Activated naive CD4-positive, alpha-beta T cell treated with anti-CD3 and anti-CD28 coated beads, Interleukin-2, amount 50 U/mL, for 72 hours (primary cell): ENCODE measurements at places on chromosomes 7 and 10. TPM values are rescaled to one million over a fixed set of nuclear protein-coding genes. Genes with fewer than 3 reads are reported as not detected.
A peak's percentile ranks its signal among the peaks of the same experiment; 100 is the strongest.

DNA sequence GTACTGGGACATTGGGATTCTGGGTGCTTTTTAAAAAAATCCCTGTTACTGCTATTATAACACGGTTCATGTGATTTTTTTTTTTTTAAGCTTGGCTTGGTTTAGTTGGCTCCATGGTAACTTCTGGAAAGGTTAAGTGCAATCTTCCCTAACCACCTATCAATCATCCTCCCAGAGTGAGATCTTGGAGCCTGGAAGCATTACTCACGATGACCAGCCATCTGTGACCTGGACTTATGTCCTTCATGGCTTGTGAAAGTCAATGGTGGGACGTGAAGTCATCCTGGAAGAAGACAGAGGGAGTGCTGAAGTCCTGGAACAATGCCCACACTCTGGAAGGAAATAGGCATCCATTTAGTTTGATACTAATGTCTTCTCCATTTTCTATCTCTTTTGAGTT, 135.5 kb upstream of the FRMD4A start:
- no peak for DNase-seq

DNA sequence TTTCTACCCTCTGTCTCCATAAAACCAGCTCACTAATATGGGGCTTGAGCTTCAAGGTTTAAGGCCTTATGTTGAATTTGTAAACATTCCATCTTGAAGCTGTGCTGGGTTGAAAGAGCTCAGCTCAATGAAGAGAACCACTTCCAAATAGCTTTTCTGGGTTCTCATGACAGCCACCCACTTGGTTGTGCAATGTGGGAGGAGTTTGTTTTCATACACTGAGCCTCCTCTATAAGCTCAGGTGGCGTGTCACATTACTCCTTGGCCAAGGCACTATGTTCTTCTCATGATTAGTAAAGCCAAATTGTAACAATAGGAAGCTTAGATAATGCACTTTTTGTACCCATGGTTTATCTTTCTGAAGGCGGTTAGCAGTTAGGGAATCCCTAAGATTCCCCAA, 265.6 kb downstream of the PTEN start:
- DNase-seq = no peak

GRCh38 chr7:54814401-54814800, 55.4 kb upstream of the SEC61G start:
- DNase-seq = no peak

PKD2L1 gene
- total RNA-seq = 0.10 TPM

DNA sequence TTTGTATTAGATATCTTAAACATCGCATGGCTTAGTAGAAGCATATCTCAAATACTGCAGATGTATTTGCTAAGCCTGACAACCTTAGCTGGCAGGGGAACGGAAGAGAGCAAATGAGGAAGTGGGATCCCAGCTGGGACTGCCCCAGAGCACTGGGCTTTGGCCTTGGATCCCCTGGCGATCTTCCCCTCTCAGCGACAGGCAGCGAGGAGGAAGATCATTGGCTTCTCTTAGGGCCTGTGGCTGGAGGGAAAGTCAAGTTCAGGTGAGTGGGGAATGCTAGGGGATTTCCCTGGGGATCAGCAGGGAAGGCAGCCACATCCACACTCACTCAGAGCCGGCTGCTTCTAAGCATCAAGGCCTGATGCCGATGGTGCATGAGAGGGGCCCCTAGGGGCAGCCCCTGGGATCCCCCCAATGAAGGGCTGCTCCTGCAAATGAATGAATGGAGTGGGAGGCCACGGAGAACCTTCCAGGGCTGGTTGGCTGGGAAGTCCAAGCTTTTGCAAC, 42.0 kb downstream of the LYZL2 start:
- DNase-seq = no peak

GRCh38 chr10:132482090-132482800, 55.3 kb upstream of the INPP5A start:
- no peak for DNase-seq

GJC3 gene
- 0.89 TPM for total RNA-seq

GRCh38 chr10:11058965-11059364, 41.3 kb downstream of the CELF2 start:
- no peak for DNase-seq

DNA sequence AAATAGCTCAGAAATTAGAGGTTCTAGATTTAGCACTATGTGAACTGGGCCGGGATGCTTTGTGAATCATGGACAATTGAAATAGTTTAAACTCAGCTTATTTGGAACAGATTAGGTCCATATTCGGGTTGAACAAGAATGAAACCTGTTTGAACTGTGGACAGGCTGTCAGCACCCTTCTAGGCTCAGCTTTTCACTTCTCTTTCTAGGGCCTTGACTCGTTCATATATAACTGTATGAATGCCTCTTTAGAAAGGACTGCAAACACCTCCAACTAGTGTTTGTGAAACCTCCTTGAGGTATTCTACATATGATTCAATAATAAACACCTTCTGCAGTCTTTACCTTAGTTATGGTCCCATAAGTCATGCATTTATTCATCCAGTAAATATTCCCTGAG, 115.6 kb downstream of the REEP3 start:
- no peak for DNase-seq

GRCh38 chr7:135207406-135208101, 3.8 kb downstream of the WDR91 start:
- DNase-seq = peak; percentile 43

AMZ1 gene
- total RNA-seq = 0.06 TPM

VPS37D gene
- total RNA-seq = 0.95 TPM

GPR158 gene
- total RNA-seq = not detected

DNA sequence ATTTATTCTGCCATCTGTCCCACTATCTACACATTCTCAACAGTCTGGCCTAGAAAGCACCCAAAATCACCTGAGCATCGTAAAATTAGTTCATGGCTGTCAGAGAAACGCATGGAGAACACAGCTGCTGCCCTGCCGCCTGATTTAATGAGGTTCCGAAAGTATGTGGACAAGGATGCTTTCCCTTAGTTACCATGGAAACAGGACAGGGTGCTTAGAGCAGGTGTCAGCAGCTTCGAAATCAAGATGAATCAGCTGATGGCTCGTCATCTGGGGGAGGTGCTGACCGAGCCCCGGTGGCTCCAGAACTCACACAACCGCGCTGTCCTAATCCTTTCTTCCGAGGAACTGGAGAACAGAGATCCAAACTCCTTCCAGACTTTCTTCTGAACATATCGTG, 151.5 kb downstream of the TEX36 start:
- DNase-seq = no peak

- no peak for DNase-seq
These were observed 1.5 kb upstream of the HTR7 start for GRCh38 chr10:90859321-90859751.

DNA sequence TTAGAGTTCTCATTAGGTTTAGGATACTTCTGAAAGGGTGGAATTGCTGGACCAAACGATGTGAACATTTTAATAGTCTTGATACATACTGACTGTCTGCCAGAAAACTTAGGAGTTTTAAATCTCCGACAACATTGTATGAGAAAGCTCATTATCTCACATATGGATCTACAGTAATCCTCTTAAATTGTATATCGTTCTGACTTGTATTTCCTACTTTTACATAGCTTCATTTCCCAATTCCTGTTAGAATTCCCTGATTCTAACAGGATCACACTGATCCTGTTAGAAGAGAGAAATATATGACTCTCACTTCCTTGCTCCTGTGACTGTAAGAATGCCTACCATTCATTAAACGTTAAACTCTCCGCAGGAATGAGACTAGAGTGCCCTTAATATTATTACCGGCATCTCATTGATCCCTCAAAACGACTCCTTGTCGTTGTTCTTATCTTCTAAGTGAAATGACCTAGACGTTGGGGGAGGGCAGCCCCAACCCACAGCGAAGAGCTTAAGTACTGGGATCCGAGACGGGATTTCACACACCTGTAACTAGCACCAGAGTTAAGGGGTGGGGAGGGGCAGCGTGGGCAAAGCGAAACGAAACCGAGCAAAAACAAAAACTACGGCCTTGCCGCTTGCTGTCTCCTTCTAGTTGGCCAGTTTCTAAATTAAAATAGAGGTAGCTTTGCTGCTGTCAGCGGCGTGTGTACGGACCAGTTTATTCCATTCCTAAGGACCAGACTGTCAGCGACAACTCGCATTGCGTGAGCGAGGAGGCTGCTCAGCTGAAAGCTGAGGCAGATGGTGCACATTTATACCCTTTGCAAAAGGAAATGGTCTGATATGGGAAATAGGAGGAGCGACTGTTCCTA, 678 bp upstream of the TMEM106B start:
- no peak for DNase-seq

PODXL gene
- total RNA-seq = 0.18 TPM

GRCh38 chr10:132481690-132482089, 55.9 kb upstream of the INPP5A start:
- DNase-seq = no peak

DNA sequence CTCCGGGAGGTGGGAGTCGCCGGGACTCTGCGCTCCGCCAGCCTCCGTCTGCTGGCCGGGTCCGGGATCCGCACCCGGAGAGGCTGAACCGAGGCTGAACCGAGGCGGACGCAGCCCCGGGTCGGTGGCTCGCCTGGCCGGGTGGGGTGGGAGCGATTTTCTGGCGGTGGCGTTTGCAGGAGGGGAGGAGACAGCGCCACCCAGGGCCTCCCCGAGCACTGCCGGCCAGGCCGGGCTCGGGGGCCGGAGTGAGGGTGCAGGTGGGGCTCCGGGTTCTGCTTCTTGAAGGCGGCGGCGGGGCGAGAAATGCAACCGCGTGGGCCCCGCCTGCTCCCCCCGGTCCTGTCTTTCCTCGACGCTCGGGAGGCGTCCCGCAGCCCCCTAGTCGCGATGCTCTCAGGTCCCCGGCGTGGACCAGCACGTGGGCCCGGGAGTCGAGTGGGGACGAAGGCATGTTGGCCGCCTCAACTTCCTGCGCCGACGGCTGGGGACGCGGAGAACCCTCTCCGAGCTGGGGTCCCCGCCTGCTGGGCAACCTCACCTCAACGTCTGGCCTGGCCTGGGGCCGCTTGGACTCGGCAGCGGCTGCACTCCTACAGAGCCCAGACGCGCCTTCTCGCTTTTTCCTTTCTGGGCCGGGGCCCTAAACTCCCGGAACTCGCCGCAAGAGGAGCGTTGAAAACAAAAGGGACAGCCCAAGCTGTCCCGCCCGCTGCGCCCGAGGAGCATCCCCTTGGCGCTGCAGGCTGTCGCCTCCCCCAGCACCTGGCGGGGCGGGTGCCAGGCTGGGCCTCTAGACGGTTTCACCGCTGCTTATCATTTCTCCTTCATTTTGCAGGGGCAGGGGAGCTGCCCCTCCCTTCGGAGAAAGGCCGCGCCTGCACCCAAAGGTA, 25.2 kb upstream of the VAX1 start:
- DNase-seq = no peak

DNA sequence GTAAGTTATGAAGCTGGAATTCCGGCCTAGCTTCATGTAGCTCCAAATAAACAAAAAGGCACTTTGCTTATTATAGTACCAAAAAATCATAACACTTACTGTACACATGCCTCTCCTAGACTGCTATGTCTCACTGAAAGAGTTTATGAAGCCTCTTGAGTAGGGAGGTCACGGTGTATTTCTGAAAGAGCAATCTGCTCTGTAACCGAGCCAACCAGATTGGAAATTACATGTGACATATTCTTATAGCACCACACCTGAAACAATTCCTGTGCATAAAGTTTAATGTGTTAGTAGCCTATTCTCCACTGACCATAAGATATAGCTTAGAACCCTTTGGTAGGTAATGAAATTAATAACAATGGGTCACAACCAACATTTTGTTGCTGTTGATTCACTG, 1.3 kb upstream of the FAM3C start:
- no peak for DNase-seq

DNA sequence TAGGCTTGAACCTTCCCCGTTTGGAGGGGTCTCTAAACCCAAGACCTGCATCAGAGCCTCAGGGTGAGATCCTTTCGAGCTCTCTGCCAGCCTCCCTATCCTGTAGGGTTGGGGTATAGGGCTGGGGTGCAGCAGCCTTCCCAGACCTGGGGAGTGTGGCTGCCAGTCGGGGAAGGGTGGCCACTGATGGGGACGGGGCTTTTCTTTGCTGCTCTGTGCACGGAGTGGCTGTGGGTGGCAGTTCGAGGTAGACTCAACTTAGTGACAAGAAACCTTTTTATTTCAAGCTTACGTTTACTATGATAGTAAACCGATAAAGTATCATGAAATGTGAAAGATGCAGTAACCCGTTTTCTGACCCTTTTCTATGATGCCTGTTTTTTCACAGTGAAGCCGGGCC, 13.0 kb downstream of the ZNF316 start:
- DNase-seq = no peak

- no peak for DNase-seq
These were observed 125.6 kb upstream of the FAM20C start for GRCh38 chr7:66741-67140.

- no peak for DNase-seq
These were observed 211.0 kb downstream of the WDR11 start for GRCh38 chr10:121062115-121062514.

- DNase-seq = no peak
These were observed 70.1 kb upstream of the CAMK1D start for GRCh38 chr10:12279281-12279680.

DNA sequence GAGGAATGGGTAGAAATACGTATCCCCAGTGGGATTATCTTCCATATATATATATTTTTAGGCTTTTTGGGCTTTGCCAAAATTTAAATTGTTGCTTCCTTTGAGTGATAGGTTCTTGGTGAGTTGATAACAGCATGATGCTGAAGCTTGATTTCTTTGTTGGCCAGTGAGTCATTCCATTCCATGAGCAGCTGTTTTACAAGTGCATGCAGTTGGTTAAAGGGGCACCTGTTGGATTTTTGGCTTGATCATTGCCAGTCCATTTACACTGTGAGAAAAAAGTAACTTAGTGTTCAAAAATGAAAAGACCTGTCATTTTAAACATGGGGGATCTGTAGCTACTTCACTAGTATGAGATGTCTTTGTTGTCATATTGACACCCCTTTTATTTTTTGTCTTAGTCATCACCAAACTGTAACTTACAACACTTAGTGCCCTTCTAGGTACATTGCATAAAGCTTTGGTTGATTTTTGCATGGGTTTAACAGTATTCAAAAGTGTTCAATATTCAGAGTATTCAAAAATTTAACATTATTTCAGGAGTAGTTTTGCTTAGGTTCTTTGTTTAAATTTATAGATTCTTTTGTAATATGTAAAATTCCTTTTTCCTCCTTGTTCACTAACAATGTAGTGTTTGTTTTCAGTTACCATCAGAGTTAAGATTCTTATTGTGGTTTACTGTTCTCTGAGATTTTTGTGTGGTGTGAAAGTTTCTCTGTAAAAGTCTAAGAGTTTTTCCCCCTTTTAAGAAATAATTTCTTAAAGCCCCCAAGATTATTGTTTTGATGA, 8.8 kb downstream of the AKAP9 start:
- DNase-seq = no peak

GRID2IP gene
- 0.21 TPM for total RNA-seq

GRCh38 chr10:846126-846685, 85.3 kb downstream of the LARP4B start:
- DNase-seq = no peak

HSPA12A gene
- total RNA-seq = 0.39 TPM
